Bone marrow (tissue), 2 donors: ENCODE measurements at places on chromosomes 2 and 18.

- no peak for DNase-seq
These were observed 162.4 kb upstream of the NABP1 start for GRCh38 chr2:191515551-191515950.

GRCh38 chr2:215940645-215941184, 72.6 kb downstream of the MREG start:
- no peak for DNase-seq

DNA sequence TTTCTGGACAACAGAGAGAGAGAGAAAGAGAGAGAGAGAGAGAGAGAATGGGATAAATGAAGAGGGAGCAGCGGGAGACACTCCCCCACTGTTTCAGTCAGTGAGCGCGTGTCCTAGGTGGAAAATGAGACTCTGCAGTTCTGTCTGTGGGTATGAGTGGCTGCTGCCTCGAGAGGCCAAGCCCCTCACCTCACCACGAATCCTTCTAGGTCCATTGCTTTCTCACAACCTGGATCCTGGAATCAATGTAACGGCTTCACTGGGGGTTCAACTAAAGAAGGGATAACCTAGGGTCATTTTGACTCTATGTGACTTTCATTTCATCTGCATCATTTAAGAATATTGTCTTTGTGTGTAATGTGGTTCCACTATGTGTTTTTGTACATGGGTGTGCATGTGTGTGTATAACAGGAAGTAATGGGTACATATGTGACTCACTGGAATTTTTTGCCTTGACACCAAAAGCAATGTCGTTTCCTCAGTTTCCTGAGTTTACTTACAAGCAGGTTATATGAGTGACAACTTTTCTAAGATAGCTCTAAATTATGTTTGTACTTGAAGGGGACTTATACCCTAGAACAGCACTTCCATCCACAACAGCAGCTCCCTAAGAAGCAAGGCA, 221.4 kb upstream of the TRIB2 start:
- no peak for DNase-seq

GRCh38 chr2:37864217-37864616, 60.9 kb upstream of the RMDN2 start:
- no peak for DNase-seq

GRCh38 chr18:26804519-26804918, 61.0 kb downstream of the AQP4 start:
- no peak for DNase-seq
